ENCODE measurements at places on chromosomes 1 and 21.

GRCh38 chr1:60173006-60173405 lies 99.4 kb upstream of the C1orf87 start:
- no peak for DNase-seq

GRCh38 chr1:65812065-65812464 lies 19.4 kb downstream of the PDE4B start:
- no peak for DNase-seq

GRCh38 chr1:184429335-184429734 lies 42.5 kb downstream of the C1orf21 start:
- DNase-seq, result no peak

- no peak for DNase-seq
Observed at GRCh38 chr1:3170561-3171453, 101.8 kb downstream of the PRDM16 start.

GRCh38 chr1:10032590-10033358 lies at the start of gene UBE4B:
Gene UBE4B, plus strand, starts transcription at chr1:10032958. Its CDS starts 713 bp downstream, at chr1:10033671.
- peak; percentile 97 for DNase-seq
